ENCODE measurements at places on chromosomes 4 and X.

DNA sequence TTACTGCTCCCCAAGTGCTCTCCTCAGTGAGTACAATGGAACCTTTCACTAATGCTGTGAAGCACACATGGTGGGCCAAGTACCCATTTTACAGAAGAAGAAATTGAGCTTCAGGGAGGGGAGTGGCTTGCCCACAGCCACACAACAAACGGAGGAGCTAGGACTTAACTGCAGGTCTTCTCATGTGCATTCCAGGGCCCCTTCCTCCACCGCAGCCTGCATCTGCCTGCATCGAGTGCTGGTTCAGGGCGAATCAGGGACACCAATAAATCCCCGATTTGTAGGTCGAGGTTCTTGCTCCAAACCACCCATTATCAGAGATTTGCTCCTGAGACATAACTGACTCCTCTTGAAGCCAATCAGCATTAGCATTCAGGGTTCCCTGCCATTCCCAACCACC lies 100.9 kb downstream of the MAMLD1 start:
- H3K36me3 ChIP-seq, result no peaks in the 10 kb centered on the region
- H3K4me1 ChIP-seq, result no peaks in the 10 kb centered on the region
- peak; percentile 44 for DNase-seq

- no peaks in the 10 kb centered on the region for H3K36me3 ChIP-seq
- no peak for DNase-seq
- H3K4me3 ChIP-seq, result no peak overlapping the region
- H3K27me3 ChIP-seq, result no peaks in the 10 kb centered on the region
- H3K27ac ChIP-seq, result no peak overlapping the region
These were observed 161.6 kb upstream of the MID1 start for GRCh38 chrX:10781847-10782530.

DNA sequence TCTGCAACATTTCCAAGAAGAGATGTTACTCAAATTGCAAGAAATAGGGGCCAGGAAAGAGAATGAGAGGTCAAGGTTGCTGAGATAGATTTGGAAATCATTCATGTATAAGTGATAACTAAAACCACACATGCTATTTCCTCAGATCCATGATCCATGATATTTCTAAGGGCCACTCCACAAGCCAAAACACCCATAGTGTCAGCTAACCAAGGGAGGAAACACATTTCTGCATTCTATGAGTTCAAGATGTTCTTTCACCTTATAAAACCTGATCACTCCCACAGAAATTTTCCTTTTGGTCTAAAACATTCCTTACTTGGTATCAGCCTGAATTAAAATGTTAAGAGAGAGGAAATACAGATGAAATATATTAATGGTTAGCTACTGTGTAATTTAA lies 47.2 kb downstream of the TBCK start:
- no peaks in the 10 kb centered on the region for H3K4me1 ChIP-seq
- H3K27me3 ChIP-seq, result no peaks in the 10 kb centered on the region
- H3K36me3 ChIP-seq, result no peaks in the 10 kb centered on the region
- DNase-seq, result no peak

DNA sequence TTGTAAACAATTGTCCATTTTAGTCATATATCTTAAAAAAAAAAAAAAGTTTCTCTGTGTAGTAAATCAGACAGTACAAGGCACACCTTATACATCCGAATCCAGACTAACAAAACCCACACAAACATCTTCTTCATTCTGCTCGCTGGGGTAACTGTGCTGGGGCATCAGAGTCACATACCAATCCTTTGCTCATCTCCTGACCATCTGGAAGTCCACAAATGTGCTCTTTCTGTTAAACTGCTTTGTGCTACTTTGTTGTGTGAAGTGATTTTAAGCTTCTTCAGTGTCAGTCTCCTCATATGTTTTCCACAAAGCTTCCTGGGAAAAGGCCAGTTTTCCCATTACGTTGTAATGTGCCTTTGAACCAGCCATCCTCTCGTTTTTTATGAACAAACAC lies 86.2 kb upstream of the CBR4 start:
- no peak overlapping the region for H3K4me3 ChIP-seq
- no peak for DNase-seq
- H3K4me1 ChIP-seq, result peaks cover 31% of the 10 kb centered on the region
- H3K36me3 ChIP-seq, result no peaks in the 10 kb centered on the region
- H3K27ac ChIP-seq, result no peak overlapping the region

GRCh38 chrX:68912113-68912512 lies 83.3 kb downstream of the EFNB1 start:
- H3K36me3 ChIP-seq, result no peaks in the 10 kb centered on the region
- no peaks in the 10 kb centered on the region for H3K27me3 ChIP-seq
- H3K4me3 ChIP-seq, result no peak overlapping the region
- DNase-seq, result no peak

GRCh38 chr4:5199912-5200311 lies 148.6 kb downstream of the STK32B start:
- H3K36me3 ChIP-seq, result no peaks in the 10 kb centered on the region
- no peak overlapping the region for H3K4me3 ChIP-seq
- no peaks in the 10 kb centered on the region for H3K27me3 ChIP-seq
- H3K27ac ChIP-seq, result no peak overlapping the region
- no peak for DNase-seq

DNA sequence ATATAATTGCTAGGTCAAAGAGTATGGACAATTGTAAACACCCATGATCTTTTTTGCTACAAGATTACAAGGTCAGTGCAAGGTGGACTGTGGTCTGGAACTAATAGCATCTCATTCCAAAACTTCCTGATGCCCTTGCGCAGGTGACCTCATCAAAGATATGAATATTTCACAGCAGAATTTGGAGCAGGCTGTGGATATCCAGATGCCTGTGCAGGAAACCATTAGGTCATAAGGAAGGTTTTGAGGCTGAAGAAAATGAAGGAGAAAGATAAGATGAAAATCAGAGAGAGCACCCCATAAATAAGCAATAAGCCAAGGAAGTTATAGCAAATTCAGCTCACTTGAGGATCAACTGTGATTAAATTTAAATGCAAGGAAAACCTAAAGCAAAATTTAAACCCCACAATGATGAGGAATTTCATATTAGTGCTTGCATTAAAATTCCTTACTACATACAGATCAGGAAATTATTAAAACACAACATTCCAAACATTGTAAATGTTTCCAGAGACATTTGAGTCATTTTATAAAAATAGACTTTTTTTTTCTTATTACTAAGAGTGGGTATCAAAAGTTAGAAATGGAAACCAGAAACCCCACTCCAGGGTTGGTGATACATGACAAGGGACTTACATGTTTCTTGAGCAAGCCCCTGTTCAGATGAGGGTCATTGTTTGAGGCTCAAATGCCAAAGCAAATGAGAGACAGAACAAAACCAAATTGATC lies 100.7 kb upstream of the FAM9C start:
- no peaks in the 10 kb centered on the region for H3K4me1 ChIP-seq
- H3K27me3 ChIP-seq, result no peaks in the 10 kb centered on the region
- no peak overlapping the region for H3K4me3 ChIP-seq
- no peaks in the 10 kb centered on the region for H3K36me3 ChIP-seq
- DNase-seq, result no peak

- H3K4me1 ChIP-seq, result no peaks in the 10 kb centered on the region
- H3K4me3 ChIP-seq, result no peak overlapping the region
- H3K27me3 ChIP-seq, result no peaks in the 10 kb centered on the region
- no peak overlapping the region for H3K27ac ChIP-seq
These were observed 46.8 kb downstream of the PSAPL1 start for GRCh38 chr4:7387925-7388324.

- H3K36me3 ChIP-seq, result no peaks in the 10 kb centered on the region
- H3K27ac ChIP-seq, result peak overlapping the region; percentile 8
- no peak for DNase-seq
- H3K4me1 ChIP-seq, result peaks cover 23% of the 10 kb centered on the region
These were observed 123.2 kb upstream of the LNX1 start for GRCh38 chr4:53714236-53715140.

- no peak overlapping the region for H3K4me3 ChIP-seq
- no peaks in the 10 kb centered on the region for H3K36me3 ChIP-seq
- no peaks in the 10 kb centered on the region for H3K4me1 ChIP-seq
- no peaks in the 10 kb centered on the region for H3K27me3 ChIP-seq
- DNase-seq, result no peak
These were observed 175.8 kb downstream of the COMMD8 start for GRCh38 chr4:47287735-47288134.

GRCh38 chr4:102692474-102692873 lies 68.3 kb downstream of the MANBA start:
- no peaks in the 10 kb centered on the region for H3K36me3 ChIP-seq
- H3K27ac ChIP-seq, result no peak overlapping the region
- no peaks in the 10 kb centered on the region for H3K4me1 ChIP-seq
- no peak for DNase-seq
- H3K4me3 ChIP-seq, result no peak overlapping the region

GRCh38 chr4:15479089-15479912 lies 9.6 kb downstream of the CC2D2A start:
- no peak for DNase-seq
- H3K4me1 ChIP-seq, result peaks cover 18% of the 10 kb centered on the region
- no peaks in the 10 kb centered on the region for H3K36me3 ChIP-seq
- peak overlapping the region; percentile 43 for H3K4me3 ChIP-seq

DNA sequence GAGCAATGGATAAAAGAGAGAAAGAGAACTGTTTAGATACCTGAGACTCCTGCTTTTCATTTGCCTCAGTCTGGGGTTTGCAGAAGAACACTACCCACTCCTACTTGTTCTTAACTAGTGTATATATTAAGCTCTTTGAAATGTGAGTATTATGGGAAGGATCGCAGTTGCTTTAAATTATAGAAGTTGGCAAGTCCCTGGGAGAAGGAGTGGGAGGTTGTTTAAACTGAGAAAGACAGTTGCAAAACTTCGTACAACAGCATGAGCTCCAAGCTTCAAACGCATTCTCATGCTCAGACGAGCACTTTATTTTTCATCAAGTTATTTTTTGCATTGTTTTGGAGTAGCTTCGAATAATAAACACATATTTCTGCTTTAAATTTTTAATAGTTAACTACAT lies 88.1 kb upstream of the C1QTNF7 start:
- DNase-seq, result no peak
- no peaks in the 10 kb centered on the region for H3K36me3 ChIP-seq
- H3K27me3 ChIP-seq, result no peaks in the 10 kb centered on the region
- H3K4me3 ChIP-seq, result peak overlapping the region; percentile 44

DNA sequence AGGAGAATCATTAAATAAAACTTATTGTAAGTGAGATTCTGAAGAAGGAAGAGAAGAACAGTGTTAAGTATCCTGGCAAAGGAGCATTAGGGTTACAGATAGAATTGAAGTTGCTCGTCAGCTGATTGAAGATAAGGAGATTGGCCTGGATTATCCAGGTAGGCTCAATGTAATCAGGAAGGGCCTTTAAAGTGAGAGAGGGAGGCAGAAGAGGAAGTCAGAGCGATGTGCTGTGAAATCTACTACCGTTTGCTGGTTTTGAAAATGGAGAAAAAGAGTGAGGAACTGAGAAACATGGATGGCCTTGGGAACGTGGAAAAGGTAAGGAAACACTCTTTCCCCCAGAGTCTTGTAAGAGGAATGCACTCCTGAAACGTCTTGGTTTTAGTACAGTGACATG lies 245.7 kb downstream of the ANTXR2 start:
- H3K27ac ChIP-seq, result no peak overlapping the region
- no peak overlapping the region for H3K4me3 ChIP-seq
- H3K36me3 ChIP-seq, result no peaks in the 10 kb centered on the region
- DNase-seq, result no peak

DNA sequence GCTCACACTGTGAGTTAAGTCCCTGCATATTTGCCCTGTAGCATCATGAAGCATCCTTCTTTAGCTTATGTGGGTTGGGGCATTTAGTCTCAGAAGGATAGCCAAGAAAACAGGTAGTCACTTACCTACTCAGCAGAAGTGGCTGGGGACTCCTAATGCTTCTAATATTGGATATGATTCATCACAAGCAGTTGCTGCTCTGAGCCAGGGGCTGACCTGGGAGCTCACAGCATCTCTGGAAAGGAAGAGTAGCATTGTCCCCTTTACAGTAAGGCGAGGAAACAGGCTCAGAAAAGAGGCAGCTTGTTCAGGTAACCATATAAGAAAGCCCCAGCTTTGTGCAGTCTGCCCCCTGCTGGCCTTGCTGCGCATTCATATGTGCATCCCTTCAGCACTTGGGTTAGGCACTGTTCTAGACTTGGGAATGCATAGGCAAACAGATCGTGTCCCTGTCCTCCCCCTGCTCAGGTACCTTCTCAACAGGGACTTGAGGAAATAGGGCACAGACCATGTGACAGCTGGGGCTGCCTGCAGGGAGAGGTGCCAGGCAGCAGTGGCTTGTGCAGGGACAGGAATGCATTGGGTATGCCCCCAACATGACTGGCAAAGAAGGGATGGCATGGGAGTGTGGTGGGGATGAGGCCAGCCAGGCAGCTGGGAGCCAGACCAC lies 35.7 kb upstream of the TBC1D14 start:
- no peak overlapping the region for H3K4me3 ChIP-seq
- H3K27me3 ChIP-seq, result no peaks in the 10 kb centered on the region
- no peaks in the 10 kb centered on the region for H3K36me3 ChIP-seq
- H3K27ac ChIP-seq, result no peak overlapping the region
- H3K4me1 ChIP-seq, result peaks cover 10% of the 10 kb centered on the region

- H3K27me3 ChIP-seq, result no peaks in the 10 kb centered on the region
- DNase-seq, result no peak
- no peak overlapping the region for H3K4me3 ChIP-seq
- no peak overlapping the region for H3K27ac ChIP-seq
- no peaks in the 10 kb centered on the region for H3K4me1 ChIP-seq
- no peaks in the 10 kb centered on the region for H3K36me3 ChIP-seq
These were observed 272.7 kb upstream of the PCDH18 start for GRCh38 chr4:137804906-137805495.

DNA sequence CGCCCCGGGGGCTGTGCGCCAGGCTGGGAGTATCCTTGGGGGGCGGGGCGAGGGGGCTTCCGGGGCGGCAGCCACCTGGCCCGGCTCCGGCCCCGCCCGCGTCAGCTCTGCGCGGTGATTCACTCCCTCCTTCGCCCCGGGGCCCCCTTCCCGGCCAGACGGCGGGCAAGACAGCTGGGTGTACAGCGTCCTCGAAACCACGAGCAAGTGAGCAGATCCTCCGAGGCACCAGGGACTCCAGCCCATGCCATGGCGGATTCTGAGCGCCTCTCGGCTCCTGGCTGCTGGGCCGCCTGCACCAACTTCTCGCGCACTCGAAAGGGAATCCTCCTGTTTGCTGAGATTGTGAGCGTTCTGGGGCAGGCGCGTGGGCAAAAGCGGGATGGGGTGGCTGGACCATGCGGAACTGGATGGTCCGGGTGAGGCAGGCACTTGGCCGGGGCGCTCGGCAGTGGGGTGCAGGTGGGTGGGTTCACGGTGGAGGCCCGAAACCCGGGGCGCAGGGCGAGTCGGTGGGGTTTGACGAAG lies at the start of gene PLP2:
PLP2 (plus strand) TSS at position 147 of the 528 bp plus-strand sequence; CDS start at position 250, 103 bp downstream.
- peak within 1 kb of the TSS; percentile 63 for H3K4me3 ChIP-seq
- no peaks in the 10 kb centered on the region for H3K27me3 ChIP-seq
- peaks cover 12% of the 10 kb centered on the region for H3K4me1 ChIP-seq

GRCh38 chr4:4564522-4564921 lies 22.7 kb upstream of the STX18 start:
- peaks cover 8% of the 10 kb centered on the region for H3K4me1 ChIP-seq
- DNase-seq, result no peak
- no peak overlapping the region for H3K4me3 ChIP-seq
- H3K36me3 ChIP-seq, result no peaks in the 10 kb centered on the region

DNA sequence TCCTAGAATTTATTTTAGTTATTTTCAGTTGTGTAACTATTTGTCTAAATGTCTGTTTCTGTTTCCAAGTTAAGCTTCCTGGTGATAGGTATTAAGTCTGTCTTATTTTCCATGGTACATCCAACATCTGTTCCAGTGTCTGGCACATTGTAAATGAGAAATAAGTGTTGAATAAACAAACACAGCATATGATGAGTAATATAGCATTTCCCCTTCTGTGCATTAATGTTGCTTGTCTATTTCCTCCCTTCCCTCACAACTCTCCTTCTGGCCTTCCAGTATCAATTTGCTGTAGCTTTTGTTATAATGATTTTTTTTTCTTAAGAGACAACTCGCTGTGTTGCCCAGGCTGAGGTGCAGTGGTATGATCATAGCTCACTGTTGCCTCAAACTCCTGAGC lies 36.1 kb downstream of the COPS4 start:
- H3K4me1 ChIP-seq, result peaks cover 21% of the 10 kb centered on the region
- H3K36me3 ChIP-seq, result no peaks in the 10 kb centered on the region
- H3K27ac ChIP-seq, result no peak overlapping the region
- H3K27me3 ChIP-seq, result no peaks in the 10 kb centered on the region
- DNase-seq, result no peak
